ENCODE measurements at places on chromosomes 13 and 19.

- no peak for DNase-seq
Observed at GRCh38 chr19:13153569-13154240, 3.5 kb downstream of the IER2 start.

- no peak for DNase-seq
Observed at GRCh38 chr19:35279985-35280821, 2.1 kb upstream of the HAMP start.

- DNase-seq = no peak
Observed at GRCh38 chr13:113273321-113273720, 23.7 kb upstream of the LAMP1 start.

DNA sequence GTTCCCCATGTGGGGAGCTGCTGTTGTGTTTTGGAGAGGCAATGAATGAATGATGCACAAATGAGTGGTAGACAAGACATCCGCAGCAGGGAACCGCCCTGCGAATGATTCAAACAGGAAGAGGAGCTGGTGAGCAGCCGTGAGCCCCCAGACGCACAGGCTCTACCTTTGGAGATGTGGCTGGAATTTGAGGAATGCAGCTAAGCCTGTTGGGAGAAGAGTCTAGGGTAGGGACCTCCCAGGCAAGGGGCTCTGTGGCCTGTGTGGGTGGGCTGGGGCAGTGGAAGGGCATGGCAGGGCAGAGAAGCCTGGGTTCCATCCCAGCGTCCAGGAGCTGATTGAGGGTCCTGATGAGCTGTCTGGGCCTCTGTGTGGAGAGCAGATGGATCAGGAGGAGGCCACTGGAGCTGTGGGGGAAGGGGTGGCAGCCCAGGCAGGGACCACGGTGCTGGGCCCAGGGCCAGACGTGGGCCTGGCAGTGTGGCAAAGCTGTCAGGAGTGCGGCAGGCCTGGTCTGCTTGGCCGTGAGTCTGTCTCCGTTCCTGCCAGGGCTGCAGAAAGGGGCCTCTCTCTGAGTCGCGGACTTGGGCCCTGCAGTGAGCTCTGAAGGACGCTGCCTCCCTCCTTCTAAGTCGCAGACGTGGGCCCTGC, 41.8 kb upstream of the DCUN1D2 start:
- no peak for DNase-seq

GRCh38 chr13:27296496-27296895, 25.9 kb downstream of the RASL11A start:
- DNase-seq = no peak

DNA sequence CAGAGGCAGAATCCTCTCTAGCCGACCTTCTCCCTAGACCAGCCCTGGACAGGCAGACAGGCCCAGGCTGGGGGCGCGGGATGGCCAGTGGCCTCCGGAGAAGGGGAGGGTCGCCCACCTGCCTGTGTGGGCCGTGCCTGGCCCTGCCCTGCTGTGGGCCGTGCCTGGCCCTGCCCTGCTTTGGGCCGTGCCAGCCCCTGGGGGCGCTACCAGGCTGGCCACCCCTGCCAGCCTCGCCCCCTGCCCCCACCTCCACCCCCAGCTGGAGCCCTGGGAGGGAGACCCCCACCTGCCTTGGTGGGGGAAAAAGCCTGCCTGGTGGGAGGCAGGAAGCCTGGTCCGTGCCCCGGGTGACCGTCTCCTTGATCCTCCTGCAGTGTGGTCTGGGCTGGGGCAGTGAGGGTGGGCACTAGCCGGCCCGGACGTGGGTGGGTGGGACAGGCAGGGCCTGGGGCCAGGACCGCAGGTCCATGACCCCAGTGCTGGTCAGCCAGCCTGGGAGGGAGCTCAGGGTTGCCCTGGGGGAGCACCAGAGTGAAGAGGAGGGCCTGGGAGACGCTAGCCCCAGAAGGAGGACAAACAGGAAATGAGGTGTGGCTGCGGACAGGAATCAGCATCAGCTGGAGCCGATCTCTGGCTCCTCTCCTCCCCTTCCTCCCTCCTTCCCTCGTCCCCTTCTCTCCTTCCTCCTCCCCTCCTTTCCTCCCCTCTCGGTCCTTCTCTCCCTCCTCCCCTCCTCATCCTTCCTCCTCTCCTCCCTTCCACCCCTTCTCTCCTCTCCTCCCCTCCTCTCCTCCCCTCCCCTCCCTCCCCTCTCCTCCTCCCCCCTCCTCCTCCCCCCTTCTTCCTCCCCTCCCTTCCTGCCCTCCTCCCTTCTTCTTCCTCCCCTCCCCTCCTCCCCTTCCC, 5.1 kb upstream of the MKNK2 start:
- DNase-seq = no peak

- no peak for DNase-seq
Observed at GRCh38 chr19:791007-791566, 6.2 kb upstream of the PTBP1 start.

DNA sequence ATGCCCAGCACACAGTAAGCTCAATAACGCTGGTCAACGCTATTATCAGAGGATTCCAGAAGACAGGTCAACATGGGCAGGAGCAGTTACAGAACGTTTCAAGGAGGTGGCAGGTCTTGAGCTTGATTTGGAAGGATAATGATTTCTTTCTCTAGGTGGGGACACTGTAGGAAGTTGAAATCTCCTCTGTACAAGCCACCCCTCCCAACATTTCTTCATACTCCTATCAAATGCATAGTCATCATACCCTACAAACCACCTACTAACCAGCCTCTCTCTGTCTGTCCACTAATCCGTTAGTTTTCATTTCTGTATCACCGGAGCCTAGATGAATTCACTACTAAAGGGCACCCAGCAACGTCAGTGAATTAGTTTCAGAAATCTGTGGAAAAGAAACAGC, 1.3 kb downstream of the ATP7B start:
- no peak for DNase-seq

- DNase-seq = no peak
Observed at GRCh38 chr13:19156013-19156825, 25.4 kb downstream of the TUBA3C start.

DNA sequence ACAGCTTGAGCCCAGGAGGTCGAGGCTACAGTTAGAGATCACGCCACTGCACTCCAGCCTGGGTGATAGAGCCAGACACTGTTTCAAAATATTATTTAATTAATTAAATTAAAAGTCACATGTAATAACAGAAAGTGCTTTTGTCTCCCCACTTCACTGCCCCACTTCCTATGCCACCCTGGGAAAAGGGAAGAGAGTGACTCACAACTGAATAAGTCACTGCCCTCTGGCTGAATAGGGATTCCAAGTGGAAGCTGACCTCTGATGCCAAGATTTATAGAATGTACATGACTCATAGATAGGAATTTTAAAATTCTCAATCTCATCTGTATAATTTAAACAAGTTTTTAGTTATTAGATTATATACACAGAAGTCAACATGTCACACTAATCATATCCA, 22.2 kb upstream of the ERVV-1 start:
- no peak for DNase-seq

DNA sequence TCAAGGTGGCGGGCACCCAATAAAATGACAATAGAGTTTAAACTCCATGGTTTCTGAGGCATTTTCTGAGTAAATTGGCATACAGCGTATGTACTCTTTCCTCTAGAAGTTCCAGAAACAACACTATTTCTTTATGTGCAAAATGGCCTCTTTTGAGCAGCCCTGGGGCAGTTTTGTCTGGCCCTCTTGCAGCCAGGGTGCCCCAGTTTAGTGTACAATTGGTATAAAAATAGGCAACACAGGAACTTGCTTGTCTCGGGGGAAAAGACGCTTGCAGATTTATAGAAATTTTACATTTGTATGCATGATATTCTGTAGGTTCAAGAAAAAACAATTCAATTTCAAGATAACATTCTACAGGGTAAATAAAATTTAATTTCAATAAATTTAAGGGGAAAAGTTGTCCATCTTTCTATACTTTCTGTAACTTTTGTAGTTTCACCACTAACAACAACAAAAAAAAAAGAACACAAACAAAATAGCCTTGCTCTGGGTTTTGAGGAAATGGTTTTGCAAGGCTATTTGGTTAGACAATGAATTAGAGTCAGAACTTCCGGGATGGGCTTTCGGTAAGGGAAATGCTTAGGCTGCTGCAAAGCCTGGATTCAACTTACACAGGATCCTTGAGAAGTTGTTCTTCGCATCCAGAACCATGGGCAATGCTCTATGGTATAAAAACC, 45.3 kb downstream of the LRCH1 start:
- no peak for DNase-seq

DNA sequence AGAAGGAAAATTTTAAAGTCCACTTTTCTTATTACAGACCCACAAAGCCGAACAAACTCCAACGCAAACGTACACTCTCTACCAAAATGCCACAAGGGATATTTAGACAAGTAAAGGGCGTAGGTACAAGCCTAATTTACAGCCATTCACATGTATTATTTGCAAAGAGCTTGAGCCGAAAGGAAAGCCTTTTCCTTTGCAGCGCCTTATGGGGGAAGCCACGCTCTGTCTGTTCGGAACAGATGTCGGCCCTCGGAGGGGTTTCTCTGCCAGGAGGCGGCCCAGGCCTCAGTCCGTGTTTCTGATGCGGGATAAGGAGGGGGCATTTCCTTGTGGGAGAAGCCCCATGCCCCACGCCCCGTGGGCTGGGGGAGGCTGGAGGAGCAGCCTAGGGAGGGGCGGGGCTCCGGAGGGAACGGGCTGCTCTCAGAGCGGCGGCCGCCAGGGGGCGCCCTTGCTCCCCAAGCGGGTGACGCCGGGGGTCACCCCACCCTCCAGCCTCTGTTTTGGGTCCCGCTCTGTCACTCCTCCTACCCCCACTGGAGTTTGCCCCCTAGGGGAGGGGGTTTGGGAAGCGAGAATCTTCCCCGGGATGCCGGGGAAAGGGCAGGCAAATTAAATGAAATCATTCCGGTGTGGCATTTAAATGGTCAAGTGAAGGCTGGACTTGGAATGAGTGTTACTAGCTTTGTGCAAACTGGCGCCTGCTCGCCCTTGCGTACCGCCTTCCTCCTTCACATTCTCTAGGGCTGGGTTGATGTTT, 2.9 kb downstream of the HTR2A start:
- no peak for DNase-seq

GRCh38 chr19:2469102-2469914, 6.6 kb upstream of the GADD45B start:
- no peak for DNase-seq

GRCh38 chr19:24062190-24062589, 24.8 kb upstream of the ZNF254 start:
- no peak for DNase-seq

DNA sequence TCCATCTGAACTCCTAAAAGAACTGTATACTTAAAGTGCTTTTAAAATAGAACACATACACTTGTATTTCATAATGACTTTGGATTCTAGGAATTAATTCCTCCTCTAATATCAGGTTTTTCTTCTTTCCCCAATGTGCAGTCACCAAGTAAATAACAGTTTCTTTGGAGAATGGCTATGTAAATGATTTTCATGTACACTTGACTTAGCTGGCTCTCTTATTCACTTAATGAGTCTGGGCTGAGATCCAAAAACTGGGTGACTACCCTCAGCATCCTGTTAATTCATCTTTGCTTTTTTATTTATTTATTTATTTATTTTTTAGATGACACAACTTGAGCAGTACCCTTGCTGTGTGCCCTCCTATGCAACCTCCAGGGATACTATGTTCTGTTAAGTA, 1003.7 kb downstream of the SLITRK1 start:
- no peak for DNase-seq

DNA sequence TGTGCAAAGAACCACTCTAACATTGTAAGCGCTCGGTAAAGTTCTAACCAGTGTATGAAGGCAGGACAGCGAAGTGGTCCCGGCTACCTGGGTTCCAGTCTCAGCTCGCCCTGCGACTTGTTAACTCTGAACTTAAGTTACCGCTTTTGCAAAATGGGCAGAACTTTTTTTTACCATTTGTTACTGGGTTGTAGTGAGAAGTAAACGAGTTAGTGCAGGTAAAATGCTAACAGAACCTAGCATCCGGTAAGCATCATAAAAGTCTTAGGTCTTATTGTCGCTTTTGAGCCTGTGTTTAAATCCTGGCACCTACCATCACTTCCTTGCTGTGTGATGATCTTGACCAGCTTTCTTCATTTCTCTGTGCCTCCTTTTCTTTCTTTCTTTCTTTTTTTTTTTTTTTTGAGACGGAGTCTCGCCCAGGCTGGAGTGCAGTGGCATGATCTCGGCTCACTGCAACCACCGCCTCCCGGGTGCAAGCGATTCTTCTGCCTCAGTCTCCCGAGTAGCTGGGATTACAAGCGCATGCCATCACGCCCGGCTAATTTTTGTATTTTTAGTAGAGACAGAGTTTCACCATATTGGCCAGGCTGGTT, 734 bp upstream of the TRMT1 start:
- DNase-seq = no peak

GRCh38 chr19:52789440-52789839, 2.8 kb upstream of the ZNF600 start:
- no peak for DNase-seq

DNA sequence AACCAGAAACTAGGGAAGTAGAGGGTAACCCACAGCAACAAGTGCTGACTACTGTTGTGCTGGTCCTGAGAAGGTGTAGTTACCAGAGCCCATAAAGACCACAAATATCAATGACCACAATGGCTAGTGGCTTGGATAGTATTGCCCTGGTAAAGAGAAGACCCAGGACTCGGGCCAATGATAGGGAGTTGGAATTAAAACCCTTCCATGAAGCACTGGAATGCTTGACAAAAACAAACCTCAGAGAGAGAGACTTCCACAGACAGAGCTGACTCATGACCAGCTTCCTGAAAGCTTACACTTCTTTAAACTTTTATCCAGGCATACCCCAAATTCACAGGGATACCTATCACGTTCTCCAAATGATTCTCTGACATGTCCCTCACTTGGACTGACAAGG, 60.5 kb downstream of the WDR87 start:
- no peak for DNase-seq

DNA sequence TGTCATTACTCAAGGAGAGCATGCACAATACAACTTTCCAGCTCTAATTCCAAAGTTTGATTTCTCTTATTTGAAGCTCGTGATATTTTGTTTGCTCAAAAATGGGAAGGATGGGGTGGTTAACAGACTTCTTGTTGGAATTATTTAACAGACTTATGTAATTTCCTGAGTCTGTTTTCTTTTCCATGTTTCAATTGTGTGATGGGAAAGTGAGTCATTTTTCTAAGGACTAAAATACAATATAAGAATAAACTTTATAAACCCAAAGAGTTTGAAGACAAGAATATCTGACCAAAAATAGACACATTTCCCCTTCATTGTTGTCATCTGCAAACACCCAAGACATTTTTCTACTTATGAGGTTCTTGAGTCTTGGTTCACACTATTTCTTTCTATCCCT, 211.8 kb upstream of the SLITRK5 start:
- no peak for DNase-seq

DNA sequence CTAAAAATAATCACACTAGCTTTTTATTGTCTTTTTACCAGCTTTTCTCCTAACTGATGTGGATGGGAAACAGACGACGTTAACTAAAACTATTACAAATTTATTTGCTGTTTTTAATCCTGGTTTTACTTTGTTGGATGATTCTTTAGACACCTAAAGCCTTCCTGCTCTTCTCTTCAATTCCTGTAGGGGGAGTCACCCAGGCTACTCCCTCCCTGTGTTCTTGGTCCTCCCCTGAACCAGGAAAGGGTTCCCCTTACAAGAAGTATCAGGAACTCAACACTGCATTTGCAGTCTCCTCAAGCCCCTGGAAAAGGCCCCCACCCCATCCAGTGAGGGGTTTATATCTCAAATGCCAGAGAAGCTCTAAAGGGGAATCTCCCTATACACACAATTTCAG, 206.1 kb downstream of the SUCLA2 start:
- no peak for DNase-seq

- no peak for DNase-seq
Observed at GRCh38 chr13:94829837-94830365, 117.6 kb upstream of the SOX21 start.

Measured in esophagus squamous epithelium (tissue), 5 donors.